ENCODE measurements at places on chromosomes 6 and 20.

GRCh38 chr6:170461556-170462365 is 91.3 kb downstream of the PSMB1 start:
- DNase-seq, result no peak

- no peak for DNase-seq
Observed at GRCh38 chr6:163232649-163233048, 181.9 kb upstream of the QKI start.

DNA sequence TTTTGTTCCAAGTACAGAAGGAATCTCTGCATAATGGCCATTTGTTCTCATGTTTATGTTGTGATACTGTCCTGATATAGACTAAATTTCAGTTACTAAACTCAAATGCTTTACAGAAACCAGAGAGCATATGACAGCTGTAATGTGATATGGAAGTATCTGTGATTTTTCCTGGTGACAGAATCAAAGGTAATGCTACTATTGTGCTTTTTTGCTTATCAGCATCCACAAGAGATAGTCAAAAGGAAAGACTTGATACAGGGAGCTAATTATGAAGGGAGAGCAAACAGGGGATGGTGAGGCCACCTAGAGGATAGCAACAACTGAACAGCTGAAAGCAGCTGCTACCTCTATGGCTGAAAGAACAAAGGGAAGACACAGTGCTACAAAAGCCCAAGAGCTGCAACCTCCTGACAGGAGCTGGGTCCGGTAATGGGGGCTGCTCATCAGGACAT is 181.4 kb downstream of the PHF3 start:
- DNase-seq, result no peak

DNA sequence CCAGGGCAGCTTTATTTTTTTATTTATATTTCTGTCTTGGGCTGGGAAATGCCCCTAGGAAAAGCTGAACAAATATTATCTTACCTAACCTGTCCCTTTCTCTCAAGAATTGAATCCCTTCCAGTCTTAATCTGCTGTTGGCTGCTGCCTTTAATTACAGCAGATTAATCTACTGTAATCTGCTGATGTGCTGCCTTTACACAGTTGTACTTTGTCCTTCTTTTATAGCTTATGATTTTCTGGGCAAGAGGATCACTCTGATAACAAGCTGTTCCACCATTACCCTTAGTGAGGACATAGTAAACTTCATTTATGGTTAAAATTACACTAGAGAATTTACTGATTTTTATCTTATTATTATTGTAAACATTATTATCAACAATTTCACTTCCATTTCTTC is 234.5 kb upstream of the MAN1A1 start:
- no peak for DNase-seq

DNA sequence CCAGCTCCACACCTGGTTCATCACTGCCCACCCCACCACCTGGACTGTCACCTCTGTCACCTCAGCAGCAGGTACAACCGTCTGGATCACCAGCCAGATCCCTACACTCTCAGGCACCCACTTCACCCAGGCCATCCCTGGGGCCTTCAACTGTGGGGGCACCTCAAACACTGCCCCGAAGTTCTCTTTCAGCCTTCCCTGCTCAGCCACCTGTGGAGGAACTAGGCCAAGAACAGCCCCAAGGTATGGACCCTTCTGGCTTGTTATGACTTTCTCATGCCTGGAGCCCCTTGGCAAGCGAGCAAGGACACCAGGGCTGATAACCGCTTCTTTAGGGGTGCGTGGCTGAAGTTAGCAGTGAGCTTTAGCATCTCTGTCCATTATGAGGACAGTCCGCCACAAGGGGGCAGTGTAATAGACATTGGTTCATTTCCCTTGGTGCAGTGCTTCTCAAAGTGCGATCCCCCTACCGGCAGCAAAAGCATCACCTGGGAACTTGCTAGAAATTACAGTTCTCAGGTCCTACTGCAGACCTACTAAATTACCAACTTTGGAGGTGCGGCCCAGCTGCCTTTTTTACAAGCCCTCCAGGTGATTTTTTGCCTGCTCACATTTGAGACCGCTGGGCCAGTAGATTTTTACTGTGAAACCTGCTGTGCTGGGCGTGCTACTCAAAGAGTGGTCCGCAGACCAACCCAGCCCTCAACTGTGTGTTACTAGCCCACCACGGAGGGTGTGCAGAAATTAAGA is 32.5 kb downstream of the PNPLA1 start:
- DNase-seq, result peak; percentile 82

DNA sequence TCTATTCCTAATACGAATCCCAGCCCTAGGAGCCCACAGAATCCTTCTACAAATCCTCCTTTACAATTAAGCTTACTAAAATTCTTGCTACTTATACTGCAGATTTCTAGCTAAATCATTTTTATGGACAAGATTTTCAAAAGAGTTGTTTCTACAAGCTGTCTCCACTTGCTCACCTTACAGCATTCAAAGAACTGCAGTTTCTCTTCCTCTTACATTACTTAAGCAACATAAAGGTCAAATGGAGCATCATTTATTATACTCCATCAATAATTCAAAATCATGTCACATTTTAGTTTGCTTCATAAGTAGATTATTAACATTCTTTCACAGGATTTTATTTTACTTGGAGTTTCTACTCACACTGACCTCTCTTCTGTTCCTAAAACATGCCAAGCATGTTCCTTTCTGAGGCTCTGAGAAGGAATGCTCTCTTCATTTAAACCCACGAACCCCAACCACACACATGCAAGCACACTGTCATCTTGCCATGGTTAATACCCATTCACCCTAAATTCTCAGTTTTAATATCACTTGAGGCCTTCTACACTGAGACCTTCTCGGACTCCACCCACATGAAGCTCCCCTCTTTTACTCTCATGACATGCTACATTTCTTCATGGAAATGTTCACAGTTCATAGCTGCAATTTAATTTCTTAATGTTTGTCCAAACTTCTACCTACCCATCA is 388.2 kb downstream of the TBC1D32 start:
- DNase-seq, result no peak

- no peak for DNase-seq
Observed at GRCh38 chr20:57743450-57744095, 33.8 kb upstream of the PMEPA1 start.

DNA sequence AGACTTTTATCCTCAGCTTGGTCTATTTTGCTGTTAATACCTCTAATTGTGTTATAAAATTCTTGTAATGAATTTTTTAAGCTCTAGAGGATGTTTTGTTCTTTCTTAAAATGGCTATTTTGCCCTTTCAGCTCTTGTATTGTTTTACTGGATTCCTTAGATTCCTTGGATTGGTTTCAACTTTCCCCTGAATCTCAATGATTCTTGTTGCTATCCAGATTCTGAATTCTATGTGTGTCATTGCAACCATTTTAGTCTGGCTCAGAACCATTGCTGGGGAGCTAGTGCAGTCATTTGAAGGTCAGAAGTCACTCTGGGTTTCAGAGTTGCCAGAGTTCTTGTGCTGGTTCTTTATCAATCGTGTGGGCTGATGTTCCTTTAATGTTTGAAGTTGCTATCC is 37.1 kb downstream of the OTOR start:
- no peak for DNase-seq

GRCh38 chr20:24185791-24186190 is 197.2 kb upstream of the GGTLC1 start:
- no peak for DNase-seq

DNA sequence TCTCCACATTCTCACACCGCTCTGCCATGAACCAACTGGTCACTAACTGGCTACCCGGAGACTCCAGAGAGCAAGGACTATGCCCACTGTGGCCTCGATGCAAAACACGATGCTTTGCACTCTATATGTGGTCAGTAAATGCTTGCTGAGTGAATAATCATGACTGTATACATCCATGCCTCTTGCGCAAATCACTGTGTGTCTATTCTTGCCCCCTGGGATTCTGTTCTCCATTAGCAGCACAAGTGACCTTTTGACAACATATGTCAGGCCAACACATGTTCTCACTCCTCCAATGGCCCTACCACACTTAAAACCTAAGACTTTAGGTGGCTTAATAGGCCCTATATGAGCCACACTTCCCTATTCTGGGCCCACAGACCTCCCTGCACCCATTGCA is 16.9 kb downstream of the KIF16B start:
- no peak for DNase-seq

DNA sequence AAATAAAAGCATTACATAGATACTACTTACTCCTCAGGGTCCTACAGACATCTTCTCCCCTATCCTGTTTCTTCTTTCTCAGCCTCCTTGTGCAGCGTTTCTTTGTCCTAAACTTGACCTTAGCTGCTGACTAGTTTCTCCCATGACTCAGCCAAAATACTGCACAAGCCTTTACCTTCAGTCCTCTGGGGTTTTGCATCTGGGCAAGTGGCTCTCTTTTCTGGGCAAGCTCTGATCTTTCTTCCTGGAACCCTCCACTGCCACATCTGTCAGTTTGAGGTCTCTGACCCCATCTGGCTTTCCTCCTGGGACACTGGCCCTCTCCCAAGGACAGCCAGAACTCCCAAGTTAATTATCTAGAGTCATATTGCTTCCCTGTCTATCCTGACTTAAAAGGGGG is 838.4 kb downstream of the DHX35 start:
- DNase-seq, result no peak

- DNase-seq, result no peak
Observed at GRCh38 chr6:20605061-20605460, 70.8 kb downstream of the CDKAL1 start.

DNA sequence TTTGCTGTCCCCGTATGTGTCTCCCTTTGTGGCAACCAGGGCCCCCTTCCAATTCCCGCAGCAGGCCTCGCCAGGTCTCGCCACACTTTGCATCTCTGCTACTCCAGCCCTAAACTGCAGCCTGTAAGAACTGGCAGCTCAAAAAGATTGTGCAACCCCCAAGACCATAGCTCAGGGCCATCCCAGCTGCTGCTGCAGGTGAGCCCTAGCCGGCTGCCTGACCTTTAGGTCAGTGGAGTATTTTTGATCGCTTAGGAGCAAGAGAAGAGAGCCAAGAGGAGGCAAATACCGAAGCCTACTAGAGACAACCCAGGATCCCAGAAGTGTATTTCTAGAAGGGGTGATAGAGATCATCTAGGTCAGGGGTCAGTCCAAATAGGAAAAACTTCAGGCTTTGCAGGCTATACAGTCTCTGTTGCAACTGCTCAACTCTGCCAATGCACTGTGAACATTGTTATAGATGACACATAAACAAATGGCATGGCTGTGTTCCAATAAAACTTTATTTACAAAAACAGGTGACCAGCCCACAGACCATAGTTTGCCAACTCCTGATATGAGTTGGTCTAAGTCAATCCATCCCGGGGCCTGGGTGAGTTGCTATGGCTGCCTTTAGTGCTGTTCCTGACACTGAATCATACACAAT is 138.4 kb downstream of the EYA2 start:
- no peak for DNase-seq

DNA sequence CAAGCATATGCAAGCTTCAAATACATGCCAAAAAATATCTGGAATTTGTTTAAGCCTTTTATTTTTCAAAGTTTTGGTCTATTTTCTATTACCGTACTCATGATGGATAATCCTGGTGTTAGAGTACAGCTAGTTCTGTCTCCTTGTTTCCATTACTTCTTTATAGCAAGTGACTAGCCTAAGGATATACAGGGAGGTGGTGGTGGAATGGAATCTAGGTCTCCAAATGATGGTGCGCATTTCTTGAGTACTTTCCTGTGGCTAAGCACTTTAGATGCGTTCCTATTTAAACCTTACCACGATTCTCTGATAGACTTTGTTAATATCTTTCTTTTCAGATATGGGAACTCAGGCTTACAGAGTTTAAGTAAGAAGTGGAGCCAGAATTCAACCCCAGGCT is 3.5 kb downstream of the SLC16A10 start:
- no peak for DNase-seq

GRCh38 chr6:14785493-14785790 is 460.4 kb upstream of the JARID2 start:
- DNase-seq, result no peak

DNA sequence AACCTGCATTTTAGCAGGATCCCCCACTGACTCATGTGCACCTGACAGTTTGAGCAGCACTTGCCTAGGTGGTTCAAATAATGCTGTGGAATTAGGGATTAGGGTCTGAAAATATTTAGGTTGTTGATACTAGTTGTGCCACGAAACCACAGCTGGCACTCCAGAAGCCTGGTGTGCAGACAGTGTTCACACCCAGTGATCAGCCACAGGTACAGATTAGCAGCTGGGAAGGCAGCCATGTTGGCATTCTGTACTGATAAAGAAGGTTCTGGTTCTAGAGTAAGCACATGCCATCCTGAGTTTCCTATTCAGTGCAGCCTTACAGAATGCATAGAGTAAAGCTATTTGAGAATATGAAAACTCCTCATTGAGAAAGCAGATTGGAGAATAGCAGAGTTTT is 30.1 kb downstream of the TMEM74B start:
- DNase-seq, result no peak

DNA sequence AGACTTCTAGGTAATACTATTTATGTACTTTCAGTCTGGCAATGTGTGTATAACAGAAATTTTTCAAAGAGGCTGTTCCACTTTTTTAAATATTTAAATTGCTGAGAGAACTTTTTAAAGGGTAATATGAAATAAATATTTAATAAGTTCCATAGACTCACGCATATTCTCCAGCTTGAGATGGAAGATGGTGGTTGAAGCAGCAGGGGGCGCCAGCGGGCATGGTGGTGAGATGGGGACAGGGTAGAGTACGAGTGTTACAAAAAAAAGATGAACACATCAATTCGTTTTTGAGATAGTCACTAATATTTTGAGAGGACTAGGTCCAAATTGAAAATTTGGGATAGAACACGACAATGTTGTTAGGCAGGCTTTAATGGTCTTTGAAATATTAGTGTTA is 68.4 kb downstream of the RSPO3 start:
- DNase-seq, result peak; percentile 87

DNA sequence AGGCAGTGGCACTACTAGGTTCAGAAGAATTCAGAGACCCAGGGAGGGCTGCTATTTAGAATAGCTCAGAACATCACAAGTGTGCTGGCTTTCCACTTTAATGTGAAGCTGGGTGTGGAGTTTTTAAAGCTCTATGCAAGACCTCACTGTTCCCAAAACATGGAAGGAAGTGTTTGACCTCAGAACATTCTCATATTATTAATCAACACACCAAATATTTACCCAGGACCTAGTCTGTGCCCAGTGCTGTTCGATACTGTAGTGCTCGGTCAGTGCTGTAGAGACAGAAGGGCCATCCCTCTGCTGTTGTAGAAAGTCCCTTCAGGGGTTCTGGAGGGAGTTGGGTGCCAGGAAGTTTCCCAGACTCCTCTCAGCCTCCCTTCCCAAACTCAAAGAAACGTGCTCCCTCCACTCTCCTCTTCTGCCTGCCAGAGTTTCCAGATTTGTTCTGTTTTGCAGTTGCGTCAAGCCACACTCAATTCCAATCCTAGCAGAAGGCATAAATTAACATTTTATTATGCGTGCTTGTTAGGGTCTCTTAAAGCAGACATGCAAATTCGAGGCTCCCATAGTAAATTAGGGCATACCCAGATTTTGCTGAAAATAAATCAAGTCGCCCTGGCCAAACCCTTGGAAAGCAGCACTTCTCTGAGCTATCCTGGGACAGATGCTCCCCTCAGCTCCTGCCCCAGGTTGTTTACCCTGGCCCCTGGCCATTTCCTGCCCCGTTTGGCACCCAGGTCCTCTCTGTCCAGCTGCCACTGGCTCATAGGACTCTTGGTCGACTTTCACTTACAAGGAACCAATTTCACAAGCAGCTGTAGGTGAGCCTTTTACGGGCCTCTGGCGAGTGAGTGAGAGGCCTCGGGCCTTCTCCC is 248.6 kb downstream of the HIVEP2 start:
- peak; percentile 66 for DNase-seq

GRCh38 chr20:19453862-19454261 is 241.4 kb downstream of the SLC24A3 start:
- no peak for DNase-seq

- no peak for DNase-seq
Observed at GRCh38 chr6:128135325-128135724, 234.5 kb upstream of the THEMIS start.

Data from lower lobe of right lung (tissue), 2 donors.